ENCODE measurements at places on chromosomes 13 and 19. TPM values are rescaled to one million over a fixed set of nuclear protein-coding genes. Genes with fewer than 3 reads are reported as not detected.

DNA sequence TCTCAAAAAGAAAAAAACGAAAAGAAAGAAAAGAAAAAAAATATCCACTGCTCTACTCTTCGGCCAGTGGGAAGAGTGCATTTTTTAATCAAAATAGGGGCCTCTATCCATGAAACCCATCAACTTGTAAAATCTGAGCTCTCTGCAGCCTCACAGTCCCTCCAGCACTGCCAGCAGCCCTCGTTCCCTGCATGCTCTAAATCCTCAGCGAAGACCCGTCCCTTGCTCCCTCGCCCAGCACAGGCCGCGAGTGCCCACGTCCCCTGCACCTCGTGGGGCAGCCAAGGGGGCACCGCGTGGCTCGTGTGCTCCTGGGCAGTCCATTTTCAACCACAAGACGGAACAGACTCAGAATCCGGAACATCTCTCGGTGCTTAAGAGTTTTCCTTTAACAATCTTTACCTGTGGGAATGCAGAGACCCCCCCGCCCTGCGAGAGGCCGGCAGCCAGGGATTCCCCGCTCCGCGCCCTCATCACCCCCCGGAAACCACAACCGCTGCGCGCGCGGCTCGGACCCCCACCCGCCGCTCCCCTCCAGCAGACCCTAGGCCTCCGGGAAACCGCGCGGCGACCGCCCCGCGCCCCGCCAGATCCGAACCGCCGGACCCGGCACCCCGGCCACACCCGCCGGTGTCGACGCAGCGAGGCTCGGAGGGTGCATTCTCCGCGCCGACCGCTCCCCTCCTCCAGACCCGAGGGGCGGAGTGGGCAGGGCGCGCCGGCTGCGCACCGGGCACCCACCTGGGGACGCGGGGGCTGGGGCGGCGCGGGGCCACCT is 638 bp downstream of the ANKRD27 start:
- DNase-seq = no peak

GRCh38 chr13:20331419-20331818 is 99.3 kb upstream of the GJB6 start:
- no peak for DNase-seq

- DNase-seq = no peak
These were observed 1.1 kb downstream of the MIER2 start for GRCh38 chr19:343451-343931.

The CSNK1A1L gene
- total RNA-seq = not detected

Measured in WTC11 (cell line).